ENCODE measurements at places on chromosomes 12 and 14. TPM values are rescaled to one million over a fixed set of nuclear protein-coding genes. Genes with fewer than 3 reads are reported as not detected.

- no peak for DNase-seq
These were observed 263.6 kb upstream of the CRY1 start for GRCh38 chr12:107356937-107357295.

DNA sequence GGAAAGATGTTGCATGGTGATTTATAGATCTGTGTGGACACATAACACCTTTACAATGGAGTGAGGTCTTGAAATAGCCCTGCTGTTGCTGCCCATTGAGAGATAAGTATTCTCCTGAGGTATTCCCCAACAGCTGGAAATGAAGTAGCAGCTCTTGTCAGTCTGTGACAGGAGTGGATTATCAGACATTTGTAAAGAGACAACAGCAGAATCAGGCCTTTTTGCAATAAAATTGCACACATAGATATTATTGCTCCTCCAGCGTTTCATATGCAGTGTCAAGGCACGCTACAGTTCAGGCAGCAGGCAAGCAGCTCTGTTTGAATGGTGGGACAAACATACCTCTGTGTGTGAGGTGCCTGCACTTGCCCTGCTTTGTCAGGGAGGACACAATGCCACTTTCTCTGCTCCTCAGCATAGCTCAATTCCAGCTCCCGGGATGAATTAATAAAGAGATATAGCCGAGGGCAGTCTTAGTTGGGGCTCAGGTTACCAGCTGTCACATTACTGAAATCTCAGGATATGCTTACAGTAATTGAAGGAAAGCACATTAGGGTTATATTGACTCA, 49.4 kb downstream of the BICD1 start:
- DNase-seq, result no peak

- no peak for DNase-seq
These were observed 115.4 kb downstream of the ESR2 start for GRCh38 chr14:64178814-64179213.

DNA sequence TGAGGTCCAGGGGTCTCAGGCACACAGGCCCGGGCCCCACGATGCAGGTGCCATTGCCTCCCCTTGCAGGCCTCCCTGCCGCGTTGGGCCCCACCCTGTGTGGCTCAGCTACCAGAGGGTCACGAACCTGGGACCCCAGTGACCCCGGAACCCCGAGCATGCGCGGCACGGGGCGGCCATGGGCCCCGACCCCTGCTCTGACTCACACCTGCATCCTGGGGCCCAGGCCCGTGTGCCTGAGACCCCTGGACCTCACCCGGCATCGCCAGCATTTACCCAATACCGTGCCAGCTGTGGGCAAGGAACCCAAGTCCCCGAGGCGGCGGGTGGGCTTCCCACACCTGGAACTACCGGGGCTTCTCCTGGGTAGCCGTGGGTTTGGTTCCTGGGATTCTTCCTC, 25.2 kb downstream of the KIF26A start:
- DNase-seq, result no peak

DNA sequence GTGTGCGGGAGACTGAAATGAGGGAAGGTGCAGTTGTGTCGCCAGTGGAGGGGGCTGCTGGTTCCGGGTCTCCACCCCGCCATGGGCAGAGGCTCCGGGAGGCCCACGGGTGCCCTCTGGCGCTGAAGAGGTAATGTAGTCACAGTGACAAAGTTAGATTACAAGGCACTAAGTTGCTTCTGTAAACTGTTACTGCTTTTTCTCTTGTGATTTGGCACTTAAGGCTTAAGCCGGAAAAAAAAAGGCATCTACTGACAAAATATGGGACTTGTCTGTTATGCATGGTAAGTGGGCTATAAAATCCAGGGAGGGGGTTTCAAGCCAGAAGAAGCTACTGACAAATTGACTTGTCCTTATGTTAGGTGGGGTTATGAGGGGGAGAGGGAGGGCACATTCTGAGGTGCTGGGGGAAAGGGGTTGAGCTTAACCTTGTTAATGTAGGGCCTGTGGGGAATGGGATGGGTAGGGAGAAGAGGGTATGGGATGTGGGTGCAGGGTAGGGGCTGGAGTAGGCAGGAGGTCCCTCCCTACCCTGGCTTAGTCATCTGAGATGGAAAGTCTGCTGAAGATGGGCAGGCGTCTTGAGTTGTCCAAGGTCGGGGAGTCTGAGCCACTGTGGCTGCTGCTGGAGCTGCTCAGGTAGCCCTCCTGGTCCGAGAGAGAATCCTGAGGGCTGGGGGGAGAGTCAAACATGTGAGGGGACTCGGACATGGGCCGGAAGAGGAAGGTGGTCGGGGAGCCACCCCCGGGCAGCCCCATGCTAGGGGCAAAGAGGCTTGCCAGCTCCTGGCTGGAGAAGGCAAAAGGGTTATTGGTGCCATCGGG, 3.7 kb downstream of the ZFP36L1 start:
- DNase-seq, result peak; percentile 76

DNA sequence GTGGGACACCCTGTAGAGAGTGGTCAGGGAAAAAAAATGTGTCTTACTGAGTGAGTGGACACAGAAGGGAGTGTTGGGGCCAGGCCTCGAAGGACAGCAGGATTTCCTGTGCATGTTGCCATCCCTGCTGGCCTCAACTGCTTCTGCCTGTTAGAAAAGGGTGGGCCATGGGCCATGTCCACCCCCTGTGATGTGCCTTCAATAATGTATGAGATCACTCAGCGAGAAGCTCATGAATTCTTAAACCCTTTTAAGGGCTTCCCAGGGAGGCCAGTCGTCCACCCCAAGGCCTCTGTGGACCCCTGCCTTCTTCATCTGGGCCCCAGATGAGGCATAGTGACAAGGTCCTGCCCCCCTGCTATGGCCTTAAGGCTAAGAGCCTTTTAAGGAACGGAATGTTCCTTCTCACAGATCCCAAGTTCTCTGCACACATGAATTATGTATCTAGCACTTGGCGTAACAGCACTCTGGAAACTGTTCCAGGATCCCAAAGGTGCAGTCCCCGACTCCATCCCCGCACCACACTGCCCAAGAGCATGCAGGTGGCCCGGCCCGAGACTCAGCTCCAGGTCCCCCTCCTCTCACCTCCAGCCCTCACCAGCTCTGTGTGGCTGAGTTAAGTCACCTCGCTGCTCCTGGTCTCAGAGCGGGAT, 8.9 kb upstream of the C14orf132 start:
- DNase-seq, result no peak

GRCh38 chr12:18753481-18754123, 15.7 kb downstream of the CAPZA3 start:
- DNase-seq, result peak; percentile 88

DNA sequence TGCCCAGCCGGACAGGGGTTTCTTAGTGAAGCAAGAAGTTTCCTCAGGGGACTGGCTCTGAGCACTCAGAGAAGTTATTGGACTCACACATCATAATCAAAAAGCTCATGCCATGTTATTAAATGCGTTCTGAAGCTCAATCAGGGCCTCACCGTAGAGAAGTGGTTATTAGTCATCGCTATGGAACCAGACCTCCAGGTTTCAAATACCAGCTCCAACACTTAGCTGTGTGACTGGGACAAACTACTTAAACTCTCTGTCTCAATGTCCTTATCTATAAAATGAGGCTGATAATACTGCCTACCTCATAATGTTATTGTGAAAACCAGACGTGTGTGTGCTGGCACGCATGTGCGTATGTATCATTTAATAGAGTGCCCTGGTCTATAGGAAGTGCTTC, 7.3 kb downstream of the STAT6 start:
- DNase-seq, result no peak

DNA sequence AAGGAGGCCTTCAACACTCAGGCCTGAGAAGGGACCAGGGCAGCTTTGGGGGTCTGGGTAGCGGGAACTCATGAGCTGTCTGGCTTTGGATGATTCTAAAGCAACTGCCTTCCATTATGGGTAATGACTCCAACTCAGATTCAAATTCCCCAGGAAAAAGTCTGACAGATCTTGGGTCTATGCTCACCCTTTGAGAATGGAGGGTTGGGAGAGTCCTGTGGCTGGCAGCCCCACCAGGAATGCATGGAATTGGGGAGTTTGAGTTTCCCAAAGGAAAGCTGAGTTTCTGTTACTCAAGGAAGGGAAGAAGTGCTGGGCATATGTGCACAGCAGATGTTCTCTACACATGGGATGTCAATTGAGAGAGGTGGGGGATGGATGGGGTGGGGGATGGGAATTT, 22.4 kb upstream of the LTBP2 start:
- DNase-seq, result no peak

DNA sequence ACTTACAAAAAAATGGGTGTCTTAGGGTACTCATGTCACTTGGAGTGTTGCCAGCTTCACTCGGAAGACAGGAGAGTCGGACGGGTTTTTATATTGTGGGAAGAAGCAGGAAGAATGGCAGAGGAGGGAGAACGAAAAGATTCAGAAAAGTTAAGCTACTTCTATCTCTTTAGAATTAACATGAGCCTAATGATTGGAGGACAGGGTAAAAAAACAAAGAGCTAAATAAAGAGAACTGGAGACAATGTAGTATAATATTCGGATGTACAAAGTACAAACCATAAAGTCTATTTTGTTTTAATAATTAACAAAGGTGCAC, 43.9 kb downstream of the EFCAB11 start:
- no peak for DNase-seq

- no peak for DNase-seq
These were observed 31.6 kb upstream of the BEGAIN start for GRCh38 chr14:100618763-100619320.

- no peak for DNase-seq
These were observed 62.8 kb upstream of the SLC35F4 start for GRCh38 chr14:57928732-57929131.

DNA sequence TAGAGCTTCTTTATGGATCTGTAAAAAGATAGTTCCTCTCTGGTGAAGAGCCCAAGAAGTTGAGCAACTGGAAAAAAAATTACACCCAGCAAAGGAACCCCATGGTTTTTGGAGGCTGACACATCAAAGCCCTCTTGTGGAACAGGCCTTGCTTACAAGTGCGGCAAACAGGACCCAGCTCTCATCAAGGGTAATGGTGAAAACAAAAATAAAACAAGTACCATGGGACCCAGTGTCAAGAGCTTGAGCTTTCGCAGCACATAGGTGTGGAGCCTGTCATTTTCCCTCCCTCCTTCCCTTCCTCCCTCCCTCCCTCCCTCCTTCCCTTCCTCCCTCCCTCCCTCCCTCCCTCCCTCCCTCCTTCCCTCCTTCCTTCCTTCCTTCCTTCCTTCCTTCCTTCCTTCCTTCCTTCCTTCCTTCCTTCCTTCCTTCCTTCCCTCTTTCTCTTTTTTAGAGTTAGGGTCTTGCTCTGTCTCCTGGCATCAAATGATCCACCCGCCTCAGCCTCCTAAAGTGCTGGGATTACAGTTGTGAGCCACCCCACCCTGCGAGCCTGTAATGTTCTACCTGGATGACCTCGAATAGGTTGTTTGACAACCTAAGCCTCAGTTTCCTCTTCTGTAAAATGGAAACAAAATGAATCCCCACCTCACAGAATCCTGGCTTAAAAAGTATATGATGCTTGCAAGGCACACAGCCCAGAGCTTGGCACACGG, 114.3 kb upstream of the RPH3A start:
- no peak for DNase-seq

- DNase-seq, result no peak
These were observed 55.4 kb downstream of the IRAK3 start for GRCh38 chr12:66244446-66244845.

GRCh38 chr12:54159140-54159539, 29.6 kb downstream of the SMUG1 start:
- peak; percentile 80 for DNase-seq

- DNase-seq, result no peak
These were observed 179.8 kb upstream of the DYRK2 start for GRCh38 chr12:67468549-67469245.

- no peak for DNase-seq
These were observed 45.4 kb downstream of the AEBP2 start for GRCh38 chr12:19484738-19485137.

GRCh38 chr14:56055511-56055910, 62.7 kb upstream of the PELI2 start:
- no peak for DNase-seq

GRCh38 chr12:119147847-119148448, 30.8 kb upstream of the HSPB8 start:
- no peak for DNase-seq

DNA sequence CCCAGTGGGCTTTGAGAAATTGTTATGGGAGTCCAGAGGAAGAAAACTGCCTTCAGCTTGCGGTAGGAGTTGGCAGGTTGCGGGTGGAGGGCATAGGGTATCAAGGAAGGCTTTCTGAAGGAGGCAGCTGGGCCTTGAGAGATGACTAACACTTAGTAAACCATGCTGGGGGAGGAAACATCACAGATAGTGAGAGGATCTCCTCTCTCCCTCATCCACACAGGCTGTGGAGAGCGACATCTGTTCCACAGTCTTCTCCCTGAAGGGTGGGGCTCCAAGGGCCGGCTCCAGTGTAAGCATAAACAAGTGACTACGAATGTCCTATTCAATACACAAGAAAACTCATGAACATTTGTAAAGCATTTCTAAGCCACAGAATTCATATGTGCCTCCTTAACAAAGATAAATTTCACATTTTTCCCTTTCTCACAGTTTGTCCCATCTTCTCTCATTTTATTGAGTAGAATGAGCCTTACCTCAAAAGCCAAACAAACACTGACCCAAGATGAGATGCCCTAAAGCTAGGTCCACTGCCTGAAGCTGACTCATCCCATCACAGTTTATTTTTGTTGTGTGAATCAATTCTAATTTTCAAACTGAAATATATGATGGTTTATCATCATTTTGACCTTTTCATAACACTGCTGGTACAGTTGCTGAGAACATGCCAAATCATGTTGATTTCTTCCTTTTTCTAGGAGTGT, 227.9 kb downstream of the SLC25A21 start:
- DNase-seq, result no peak

GRCh38 chr12:3375326-3375725, 115.7 kb upstream of the PRMT8 start:
- no peak for DNase-seq

- DNase-seq, result no peak
These were observed 22.4 kb downstream of the WBP11 start for GRCh38 chr12:14780859-14781258.

DNA sequence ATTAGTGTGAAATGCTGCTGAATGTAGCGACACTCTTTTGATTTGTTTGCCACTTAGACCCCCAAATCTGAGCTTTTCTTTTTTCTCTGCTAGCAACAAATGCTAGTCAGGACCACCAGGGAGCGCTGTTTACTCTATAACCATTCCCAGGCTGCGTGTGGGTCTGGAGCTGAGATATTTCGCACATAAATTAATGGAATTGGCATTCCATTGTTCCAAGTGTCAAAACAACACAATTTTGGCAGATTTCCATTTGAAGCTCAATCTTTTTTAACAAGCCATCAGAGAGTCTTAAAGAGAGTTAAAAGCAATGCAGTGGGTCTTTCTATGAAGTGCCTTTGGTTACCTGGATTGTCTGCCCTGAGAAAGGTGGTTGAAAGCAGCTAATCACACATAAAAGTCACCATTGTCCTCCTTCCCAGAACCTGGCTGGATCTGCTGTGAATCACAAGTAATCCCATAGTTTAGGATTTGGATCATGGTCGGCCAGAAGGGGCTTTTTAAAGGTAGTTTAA, 7.4 kb upstream of the TMEM132C start:
- DNase-seq, result peak; percentile 82

The FOS gene
- total RNA-seq, result 98.6 TPM

The RND1 gene
- 9.8 TPM for total RNA-seq

The IRAK3 gene
- total RNA-seq, result 0.37 TPM

The CLEC4E gene
- not detected for total RNA-seq

The KCNH3 gene
- not detected for total RNA-seq

The DIO2 gene
- 0.03 TPM for total RNA-seq

The PIK3C2G gene
- total RNA-seq, result not detected

The MANSC4 gene
- 0.12 TPM for total RNA-seq

The DNAJC22 gene
- 0.39 TPM for total RNA-seq

The KLRK1 gene
- not detected for total RNA-seq

The MMP14 gene
- 25.2 TPM for total RNA-seq

Data from neural progenitor cell (in vitro differentiated cells).